ENCODE measurements at places on chromosomes 4 and X. TPM values are rescaled to one million over a fixed set of nuclear protein-coding genes. Genes with fewer than 3 reads are reported as not detected.
A peak's percentile ranks its signal among the peaks of the same experiment; 100 is the strongest.

GRCh38 chrX:112695494-112695893 is 15.8 kb upstream of the LHFPL1 start:
- H3K27ac ChIP-seq: no peak overlapping the region
- no peaks in the 10 kb centered on the region for H3K4me1 ChIP-seq
- no peaks in the 10 kb centered on the region for H3K36me3 ChIP-seq
- H3K27me3 ChIP-seq: no peaks in the 10 kb centered on the region

- H3K36me3 ChIP-seq: no peaks in the 10 kb centered on the region
- H3K4me3 ChIP-seq: no peak overlapping the region
- H3K27ac ChIP-seq: no peak overlapping the region
- no peaks in the 10 kb centered on the region for H3K27me3 ChIP-seq
- H3K4me1 ChIP-seq: no peaks in the 10 kb centered on the region
These were observed 59.5 kb upstream of the NEIL3 start for GRCh38 chr4:177250056-177250696.

The NPNT gene
- not detected for total RNA-seq

GRCh38 chr4:171636606-171637005 is 176.6 kb upstream of the GALNTL6 start:
- H3K4me3 ChIP-seq: no peak overlapping the region
- H3K27ac ChIP-seq: no peak overlapping the region
- DNase-seq: no peak
- no peaks in the 10 kb centered on the region for H3K36me3 ChIP-seq

GRCh38 chr4:145840162-145840768 is 98.4 kb downstream of the ZNF827 start:
- DNase-seq: peak; percentile 93
- H3K36me3 ChIP-seq: peaks cover 43% of the 10 kb centered on the region
- H3K4me1 ChIP-seq: no peaks in the 10 kb centered on the region
- no peak overlapping the region for H3K4me3 ChIP-seq
- H3K27ac ChIP-seq: no peak overlapping the region
- no peaks in the 10 kb centered on the region for H3K27me3 ChIP-seq

The IL9R gene
- 2.8 TPM for total RNA-seq

DNA sequence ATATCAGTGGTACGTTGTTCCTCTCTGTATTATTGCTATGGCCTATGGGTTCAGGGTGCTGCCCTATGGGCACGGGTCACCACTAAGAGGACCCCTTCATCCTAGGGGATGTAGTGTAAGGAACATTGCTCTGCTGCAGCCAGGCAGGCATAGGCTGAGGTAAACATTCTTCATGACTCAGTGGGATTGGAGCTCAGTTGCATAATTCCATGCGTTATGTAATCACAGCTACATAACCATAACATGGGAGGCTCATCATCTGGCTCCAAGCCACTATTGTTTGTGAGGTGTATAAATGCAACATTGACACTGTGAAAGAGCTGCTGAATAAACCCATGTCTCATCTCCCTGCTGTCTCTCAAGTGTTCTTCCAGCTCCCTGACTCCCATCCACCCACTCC is 375.2 kb downstream of the MAGEE1 start:
- DNase-seq: no peak
- H3K36me3 ChIP-seq: no peaks in the 10 kb centered on the region
- H3K27ac ChIP-seq: no peak overlapping the region
- H3K4me1 ChIP-seq: no peaks in the 10 kb centered on the region

The PF4V1 gene
- total RNA-seq: not detected

DNA sequence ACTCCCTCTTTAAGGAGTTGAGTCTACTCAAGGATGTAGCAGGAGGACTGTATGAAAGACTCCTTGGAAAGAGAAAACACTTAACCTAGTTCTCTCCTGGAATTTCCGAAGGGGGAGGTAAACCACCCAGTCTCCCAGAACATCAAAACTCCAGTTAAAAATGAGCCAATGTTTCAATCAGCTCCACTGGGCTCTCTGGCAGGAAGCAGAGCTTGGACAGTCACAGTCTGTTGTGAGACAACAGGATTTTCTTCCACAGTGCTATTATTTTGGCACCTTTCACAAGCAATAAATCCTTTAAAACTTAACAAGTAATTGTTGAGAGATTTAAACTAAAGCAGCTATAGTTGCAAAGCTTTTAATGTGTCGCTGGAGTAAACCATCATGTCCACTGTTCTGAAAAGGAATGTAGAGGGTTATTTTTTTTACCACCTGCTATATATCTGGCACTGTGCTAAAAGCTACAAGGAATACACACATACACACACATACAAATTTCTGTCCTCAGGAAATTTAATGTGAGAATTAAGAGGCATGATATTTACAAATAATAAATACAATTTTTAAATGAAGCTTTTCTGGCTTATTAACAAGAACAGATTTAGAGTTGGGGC is 229.2 kb upstream of the INTU start:
- H3K4me1 ChIP-seq: no peaks in the 10 kb centered on the region
- H3K27ac ChIP-seq: no peak overlapping the region
- no peak overlapping the region for H3K4me3 ChIP-seq
- no peaks in the 10 kb centered on the region for H3K27me3 ChIP-seq
- no peaks in the 10 kb centered on the region for H3K36me3 ChIP-seq
- no peak for DNase-seq

The CT45A5 gene
- total RNA-seq: not detected

The TRIM2 gene
- 0.76 TPM for total RNA-seq

The GIMD1 gene
- total RNA-seq: not detected

The TIMM17B gene
- total RNA-seq: 108 TPM

The DMRTC1 gene
- total RNA-seq: not detected
